ENCODE measurements at places on chromosomes 6 and 20.
A peak's percentile ranks its signal among the peaks of the same experiment; 100 is the strongest.

GRCh38 chr20:4625687-4626086 is 96.0 kb upstream of the PRND start:
- no peak for DNase-seq

DNA sequence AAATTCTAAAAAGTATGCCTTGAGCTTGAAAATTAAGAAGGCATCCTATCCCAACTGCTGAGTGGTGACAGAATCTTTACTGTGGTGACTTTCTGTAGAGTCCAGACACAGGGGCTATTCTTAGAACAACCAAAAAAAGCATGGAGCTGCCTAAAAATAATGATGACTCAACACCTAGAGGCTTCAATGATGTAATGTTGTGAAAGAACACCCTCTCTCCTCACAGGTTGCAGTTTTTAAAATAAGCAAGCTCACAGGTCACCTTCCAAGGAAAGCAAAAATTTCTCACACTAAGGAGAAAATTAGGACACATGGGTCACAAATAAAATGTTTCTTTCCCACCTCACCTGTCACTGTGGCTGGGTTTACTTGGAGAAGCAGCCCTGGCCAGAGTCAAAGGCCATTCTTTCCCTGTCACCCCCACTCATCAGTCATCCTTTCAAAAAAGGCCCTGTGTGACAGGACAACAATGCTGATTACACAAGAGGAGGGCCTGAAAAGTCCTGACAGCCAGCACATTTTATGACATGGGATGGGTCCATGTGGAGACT is 53.5 kb downstream of the RCAN2 start:
- DNase-seq: peak; percentile 70

DNA sequence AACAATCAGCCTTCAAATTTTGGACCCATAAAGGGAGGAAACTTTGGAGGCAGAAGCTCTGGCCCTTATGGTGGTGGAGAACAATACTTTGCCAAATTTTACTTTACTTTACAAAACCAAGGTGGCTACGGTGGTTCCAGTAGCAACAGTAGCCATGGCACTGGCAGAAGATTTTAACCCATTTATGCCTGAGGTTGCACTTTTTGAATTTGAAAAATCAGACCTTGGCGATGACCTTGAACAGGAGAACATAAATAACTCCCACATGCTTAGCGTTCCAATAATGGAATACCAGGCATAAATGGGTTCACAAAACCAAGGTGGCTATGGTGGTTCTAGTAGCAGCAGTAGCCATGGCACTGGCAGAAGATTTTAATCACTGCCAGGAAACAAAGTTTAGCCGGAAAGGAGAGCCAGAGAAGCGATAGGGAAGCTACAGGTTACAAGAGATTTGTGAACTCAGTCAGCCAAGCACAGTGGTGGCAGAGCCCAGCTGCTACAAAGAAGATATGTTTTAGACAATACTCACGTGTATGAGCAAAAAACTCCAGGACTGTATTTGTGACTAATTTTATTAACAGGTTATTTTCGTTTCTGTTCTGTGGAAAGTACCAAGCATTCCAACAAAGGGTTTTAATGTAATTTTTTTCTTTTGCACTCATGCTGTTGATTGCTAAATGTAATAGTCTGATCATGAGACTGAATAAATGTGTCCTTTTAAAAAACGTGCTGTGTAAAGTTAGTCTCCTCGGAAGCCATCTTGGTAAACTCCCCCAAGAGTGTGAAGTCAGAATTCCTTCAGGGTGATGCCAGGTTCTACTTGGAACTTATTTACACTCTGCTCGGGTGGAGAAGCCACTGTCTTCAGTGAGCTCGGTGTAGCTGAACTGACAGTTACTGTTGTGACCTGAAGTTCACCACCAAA is 6.7 kb downstream of the SFT2D1 start:
- DNase-seq: no peak

GRCh38 chr20:4837760-4838159 is 116.1 kb downstream of the PRND start:
- DNase-seq: no peak

- DNase-seq: peak; percentile 86
Measured at GRCh38 chr6:16154904-16155303, 26.0 kb downstream of the MYLIP start.

- DNase-seq: peak; percentile 64
Measured at GRCh38 chr20:48626226-48626937, 201.4 kb downstream of the PREX1 start.

DNA sequence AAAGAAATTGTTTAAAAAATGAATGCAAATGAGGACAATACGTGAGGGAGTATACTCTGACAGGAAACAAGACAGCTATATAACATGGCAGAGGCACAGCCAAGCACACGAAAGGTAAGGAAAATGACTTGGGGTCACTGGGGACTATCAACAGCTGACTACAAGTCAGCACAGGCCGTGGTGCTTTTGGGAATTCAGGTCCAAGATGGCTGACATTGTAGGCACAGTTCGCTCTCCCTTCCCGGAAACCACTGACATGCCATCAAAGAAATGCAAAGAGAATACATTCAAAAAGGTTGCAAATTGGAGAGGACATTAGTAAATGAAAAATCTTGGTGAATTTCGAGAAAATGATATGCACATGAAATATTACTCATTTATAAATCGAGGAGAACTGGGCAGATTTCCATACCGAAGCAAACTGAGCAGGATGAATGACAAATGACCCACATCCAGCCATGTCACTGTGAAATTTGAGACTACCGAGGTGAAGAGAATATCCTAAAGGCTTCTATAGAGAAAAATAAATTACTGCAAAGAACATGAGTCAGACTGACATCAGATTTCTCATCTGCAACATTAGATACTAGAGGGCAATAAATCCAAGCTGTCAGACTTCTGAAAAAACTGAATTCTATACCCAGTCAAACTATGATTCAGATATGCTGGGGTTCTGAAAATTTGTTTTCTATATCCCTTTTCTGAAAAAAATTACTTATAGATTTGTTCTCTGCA is 391.1 kb downstream of the BTBD9 start:
- DNase-seq: peak; percentile 73

DNA sequence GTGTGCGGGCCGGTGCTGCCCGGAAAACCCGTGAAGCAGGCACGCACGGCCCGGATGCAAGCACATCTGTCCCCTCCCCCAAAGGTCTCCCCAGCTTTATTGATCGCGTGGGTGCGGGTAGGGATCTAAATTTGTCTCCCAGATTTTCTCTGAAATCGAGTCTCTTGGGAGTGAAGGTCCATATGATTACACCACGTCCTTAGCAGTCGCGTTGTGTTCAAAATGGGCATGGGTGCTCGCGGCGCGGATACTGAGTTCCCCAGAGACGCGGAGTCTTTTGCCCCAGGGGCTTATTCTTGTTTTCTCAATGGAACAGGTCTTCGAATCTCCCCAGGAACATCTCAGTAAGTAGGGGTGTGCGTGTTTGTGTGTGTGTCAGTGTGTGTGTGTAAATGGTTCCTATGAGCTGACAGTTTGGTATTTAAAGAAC is 2.8 kb upstream of the ZNF292 start:
- DNase-seq: peak; percentile 15

DNA sequence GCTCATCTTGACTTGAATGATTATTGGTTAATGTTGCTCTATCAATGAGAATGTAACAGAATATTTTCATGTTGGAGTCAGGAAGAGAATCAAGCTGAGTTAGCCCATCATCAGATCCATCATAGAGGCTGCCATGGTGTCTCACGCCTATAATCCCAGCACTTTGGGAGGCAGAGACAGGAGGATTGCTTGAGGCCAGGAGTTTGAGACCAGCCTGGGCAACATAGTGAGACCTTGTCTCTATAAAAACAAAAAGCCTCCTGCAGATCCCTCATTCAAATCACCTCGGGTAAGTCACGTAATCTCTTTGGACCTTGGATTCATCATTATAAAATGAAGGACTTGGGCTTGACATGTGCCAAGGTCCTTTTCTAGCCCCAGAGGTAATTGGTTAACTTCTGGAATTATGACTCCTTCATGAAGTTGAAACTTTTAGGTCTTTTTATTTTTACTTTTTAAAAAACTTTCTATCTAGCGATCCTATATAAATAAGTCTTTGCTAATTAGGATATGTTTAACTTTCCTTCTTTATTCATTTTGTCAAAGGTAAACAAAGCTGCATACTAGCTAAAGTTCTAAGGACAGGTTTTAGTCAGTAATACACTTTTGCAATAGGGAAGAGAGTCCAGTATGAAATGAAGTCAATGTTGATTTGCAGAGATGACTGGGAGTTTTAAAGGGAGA is 110.9 kb downstream of the ZFAND3 start:
- no peak for DNase-seq

DNA sequence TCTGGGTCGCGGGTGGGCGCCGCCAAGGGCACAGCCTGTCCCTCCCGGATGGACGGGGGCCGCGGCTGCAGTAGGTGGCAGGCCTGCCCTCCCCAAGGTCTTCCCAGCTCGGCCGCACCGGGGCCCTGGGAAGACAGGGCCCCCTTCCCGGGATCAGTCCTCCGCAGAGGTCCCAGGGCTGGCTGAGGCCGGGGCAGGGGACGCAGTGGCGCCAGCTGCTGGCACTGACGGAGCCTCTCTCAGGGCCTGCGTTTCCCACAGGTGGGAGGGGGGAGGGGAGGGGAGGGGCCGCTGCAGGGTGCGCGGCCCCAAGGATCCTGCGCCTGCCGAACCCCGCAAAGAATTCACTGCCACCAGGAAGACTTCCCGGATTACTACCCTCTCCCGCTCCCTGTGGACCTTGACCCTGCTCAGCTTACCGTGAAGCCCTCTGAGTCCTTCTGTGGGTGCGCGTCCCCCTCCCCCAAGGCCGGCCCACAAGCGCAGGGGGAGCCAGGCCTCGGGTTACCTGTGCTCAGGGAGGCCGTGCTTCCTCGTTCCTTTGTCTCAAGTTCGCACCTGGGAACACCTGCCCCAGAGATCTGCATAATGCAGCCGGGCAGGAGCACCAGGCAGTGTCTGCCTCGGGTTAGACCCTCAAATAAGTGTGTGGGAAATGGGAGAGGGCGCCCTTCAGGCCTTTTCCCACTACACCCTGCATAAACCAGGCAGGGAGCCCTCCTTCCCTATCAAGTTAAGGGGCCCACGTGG is 5.1 kb downstream of the LZTS3 start:
- DNase-seq: no peak

GRCh38 chr6:137904822-137905617 is 38.0 kb downstream of the TNFAIP3 start:
- DNase-seq: peak; percentile 52

DNA sequence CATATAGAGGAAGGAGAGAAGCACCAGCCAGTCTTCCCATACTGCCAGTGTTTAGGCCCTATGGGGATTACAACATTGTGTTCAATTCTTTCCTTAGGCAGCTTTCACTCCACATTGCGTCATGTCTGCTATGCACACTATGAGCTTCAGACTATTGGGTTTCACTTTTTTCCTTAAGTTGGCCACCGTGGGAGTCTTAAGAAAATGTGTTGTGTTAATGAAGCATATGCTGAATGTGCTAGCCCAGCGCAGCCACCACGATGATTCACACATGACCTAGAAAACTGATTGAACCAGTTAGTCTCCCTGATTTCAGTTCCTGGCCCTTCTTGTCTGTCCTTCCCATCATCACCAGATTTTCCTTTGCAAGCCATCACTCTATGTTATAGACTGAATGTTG is 21.5 kb downstream of the TUBB2B start:
- DNase-seq: peak; percentile 97

DNA sequence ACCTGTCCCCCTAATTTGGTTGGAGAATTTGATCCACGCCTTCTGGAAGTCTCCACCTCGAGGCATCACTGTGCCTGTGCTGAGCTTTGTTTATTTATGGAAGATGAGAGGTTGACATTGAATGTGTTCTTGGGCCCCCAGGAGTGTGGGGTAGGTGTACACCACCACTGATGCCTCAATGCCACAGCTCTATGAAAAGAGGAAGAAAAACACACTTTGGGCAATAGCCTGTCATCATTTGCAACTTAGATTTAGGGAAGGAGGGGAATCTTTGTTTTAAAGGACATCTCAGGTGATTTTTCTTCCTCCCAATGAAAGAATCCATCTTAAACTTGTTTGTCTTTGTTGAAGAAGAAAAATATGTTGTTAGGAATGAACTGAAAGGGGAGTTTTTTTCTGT is 42.6 kb downstream of the TBC1D7 start:
- DNase-seq: no peak

DNA sequence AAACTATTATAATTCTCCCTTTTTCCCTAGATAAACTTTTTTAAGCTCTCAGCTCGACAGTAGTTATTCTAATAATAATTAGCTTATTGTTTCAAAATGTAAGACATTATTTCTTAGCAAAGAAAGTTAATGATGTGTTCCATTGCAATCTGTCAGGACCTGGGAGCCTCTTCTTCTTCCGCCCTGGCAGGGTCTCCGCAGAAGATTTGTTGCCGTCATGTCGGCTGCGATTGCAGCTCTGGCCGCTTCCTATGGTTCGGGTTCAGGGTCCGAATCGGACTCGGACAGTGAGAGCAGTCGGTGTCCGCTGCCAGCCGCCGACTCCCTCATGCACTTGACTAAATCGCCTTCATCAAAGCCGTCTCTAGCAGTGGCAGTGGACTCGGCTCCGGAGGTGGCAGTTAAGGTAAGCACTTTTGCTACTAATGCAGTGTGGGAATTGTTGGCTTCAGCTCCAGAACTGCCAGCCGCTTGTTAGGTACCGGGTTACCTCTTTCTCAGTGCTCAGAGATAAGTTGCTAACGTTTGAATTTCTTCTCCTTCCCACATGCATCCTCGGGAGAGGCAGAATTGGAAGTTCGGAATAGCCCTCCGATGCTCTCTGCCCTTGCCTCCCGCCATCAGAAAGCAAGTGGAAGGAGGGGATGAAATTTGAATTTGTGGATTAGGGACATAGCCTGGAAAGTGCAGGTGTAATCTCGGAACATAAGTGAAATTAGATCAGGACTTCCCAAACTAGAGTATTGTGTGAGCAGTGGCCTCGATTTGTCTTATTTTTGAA is at the start of gene CDC40:
Gene CDC40, plus strand, starts transcription at position 200 of the 781 bp plus-strand sequence. Its CDS starts 18 bp downstream, at position 218.
- no peak for DNase-seq

- no peak for DNase-seq
Measured at GRCh38 chr6:149965194-149966020, 1.7 kb downstream of the ULBP1 start.

DNA sequence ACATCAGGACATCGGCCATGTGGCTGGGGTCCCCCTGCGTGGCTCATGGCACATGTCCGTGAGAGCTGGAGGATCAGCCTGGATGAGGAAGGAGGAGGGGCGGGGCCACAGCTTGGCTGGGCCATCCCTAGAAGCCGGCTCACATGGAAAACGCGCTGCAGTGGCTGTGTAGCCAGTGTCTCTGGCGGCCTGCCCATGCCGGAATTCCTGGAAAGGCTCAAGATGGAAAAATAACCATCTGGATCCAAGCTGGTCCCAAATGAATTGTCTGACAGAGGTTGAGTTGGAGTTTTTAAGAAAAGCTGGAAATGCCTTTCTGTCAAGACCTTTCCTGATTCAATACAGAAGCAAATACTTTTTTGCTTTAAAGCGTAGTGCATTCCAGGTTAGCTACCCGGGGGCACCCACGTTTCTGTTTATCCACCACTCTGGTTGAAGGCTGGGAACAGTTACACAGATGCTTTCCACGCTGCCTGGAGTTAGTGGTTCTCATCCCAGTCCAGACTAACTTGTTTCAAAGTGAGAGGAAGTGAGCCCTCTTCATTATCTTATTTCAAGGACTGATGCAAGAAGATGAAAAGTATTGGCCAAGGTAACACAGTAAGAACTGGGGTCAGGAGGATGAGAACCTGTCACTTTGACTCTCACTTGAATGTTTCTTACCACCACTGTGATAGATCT is 99.0 kb downstream of the GMPR start:
- DNase-seq: peak; percentile 99
